CD8-positive, alpha-beta memory T cell (primary cell): ENCODE measurements at places on chromosomes 13 and 19. TPM values are rescaled to one million over a fixed set of nuclear protein-coding genes. Genes with fewer than 3 reads are reported as not detected.

- H3K4me1 ChIP-seq, result no peaks in the 10 kb centered on the region
- no peaks in the 10 kb centered on the region for H3K27me3 ChIP-seq
- H3K36me3 ChIP-seq, result no peaks in the 10 kb centered on the region
- H3K27ac ChIP-seq, result no peak overlapping the region
- DNase-seq, result no peak
These were observed 6.7 kb upstream of the PCDH17 start for GRCh38 chr13:57624565-57625435.

- peaks cover 74% of the 10 kb centered on the region for H3K4me1 ChIP-seq
- H3K4me3 ChIP-seq, result no peak overlapping the region
- peak overlapping the region; percentile 31 for H3K27ac ChIP-seq
- H3K27me3 ChIP-seq, result no peaks in the 10 kb centered on the region
These were observed 3.0 kb upstream of the IL12RB1 start for GRCh38 chr19:18089726-18090125.

- H3K27me3 ChIP-seq, result no peaks in the 10 kb centered on the region
- H3K36me3 ChIP-seq, result peaks cover 14% of the 10 kb centered on the region
- H3K27ac ChIP-seq, result peak overlapping the region; percentile 64
- no peak for DNase-seq
These were observed 18.8 kb downstream of the ZC3H4 start for GRCh38 chr19:47094557-47095475.

DNA sequence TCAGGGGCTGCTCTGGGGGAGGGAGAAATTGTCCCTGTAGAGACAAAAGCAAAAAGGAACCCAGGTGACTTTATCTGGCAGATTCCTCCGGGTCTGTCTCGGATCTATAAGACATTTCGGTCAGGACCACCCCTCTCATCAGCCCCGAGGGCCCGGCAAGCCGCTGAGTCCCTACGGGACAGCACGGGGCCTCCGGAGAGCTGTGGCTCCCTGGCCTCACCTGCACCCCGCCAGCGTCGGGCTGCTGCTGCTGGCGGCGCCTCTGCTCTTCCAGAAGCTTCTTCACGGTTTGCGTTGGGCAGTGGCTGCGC is 1.9 kb downstream of the NFKBID start:
- no peaks in the 10 kb centered on the region for H3K27me3 ChIP-seq
- H3K36me3 ChIP-seq, result peaks cover 15% of the 10 kb centered on the region
- H3K4me3 ChIP-seq, result peak overlapping the region; percentile 87
- DNase-seq, result no peak

Gene KCNN4
- 93.8 TPM for total RNA-seq

Gene FGF22
- total RNA-seq, result 0.20 TPM

DNA sequence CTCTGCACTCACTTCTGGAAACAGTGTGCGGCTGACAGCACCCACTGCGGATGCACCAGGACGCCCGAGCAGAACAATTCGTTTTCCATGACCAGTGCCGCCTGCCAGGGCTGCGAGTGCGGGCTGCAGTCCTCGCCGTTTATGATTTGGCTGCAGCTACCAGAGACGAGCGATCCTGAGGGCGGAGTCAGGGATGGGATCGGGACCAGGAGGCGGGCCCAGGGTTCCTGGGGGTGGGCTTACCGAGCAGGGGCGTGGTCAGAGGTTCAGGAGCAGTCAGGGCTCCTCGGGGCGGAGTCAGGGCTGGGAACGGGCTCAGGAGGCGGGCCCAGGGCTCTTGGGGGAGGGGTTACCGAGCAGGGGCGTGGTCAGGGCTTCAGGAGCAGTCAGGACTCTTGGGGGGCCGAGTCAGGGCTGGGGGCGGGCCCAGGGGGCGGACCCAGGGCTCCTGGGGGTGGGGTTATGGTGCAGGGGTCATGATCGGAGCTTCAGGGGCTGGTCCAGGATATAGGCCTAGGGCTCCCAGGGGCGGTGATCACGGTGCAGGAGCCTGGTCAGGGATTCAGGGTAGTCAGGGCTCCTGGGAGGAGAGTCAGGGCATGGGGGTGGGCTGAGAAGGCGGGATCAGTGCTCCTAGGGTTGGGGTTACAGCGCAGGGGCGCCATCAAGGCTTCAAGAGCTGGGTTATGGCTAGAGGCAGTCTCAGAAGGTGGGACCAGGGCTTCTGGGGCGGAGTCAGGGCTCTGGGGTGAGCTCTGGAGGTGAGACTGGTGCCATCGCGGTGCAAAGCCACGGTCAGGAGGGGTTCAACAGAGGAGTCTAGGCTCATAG is 1.7 kb downstream of the KLK4 start:
- H3K4me3 ChIP-seq, result no peak overlapping the region
- H3K4me1 ChIP-seq, result no peaks in the 10 kb centered on the region
- no peak for DNase-seq
- H3K27ac ChIP-seq, result no peak overlapping the region
- no peaks in the 10 kb centered on the region for H3K36me3 ChIP-seq
- H3K27me3 ChIP-seq, result peaks cover 13% of the 10 kb centered on the region

GRCh38 chr19:2652504-2653099 is 49.9 kb downstream of the GNG7 start:
- H3K27me3 ChIP-seq, result no peaks in the 10 kb centered on the region
- no peaks in the 10 kb centered on the region for H3K36me3 ChIP-seq
- H3K4me1 ChIP-seq, result no peaks in the 10 kb centered on the region
- H3K4me3 ChIP-seq, result no peak overlapping the region
- DNase-seq, result no peak
- no peak overlapping the region for H3K27ac ChIP-seq

DNA sequence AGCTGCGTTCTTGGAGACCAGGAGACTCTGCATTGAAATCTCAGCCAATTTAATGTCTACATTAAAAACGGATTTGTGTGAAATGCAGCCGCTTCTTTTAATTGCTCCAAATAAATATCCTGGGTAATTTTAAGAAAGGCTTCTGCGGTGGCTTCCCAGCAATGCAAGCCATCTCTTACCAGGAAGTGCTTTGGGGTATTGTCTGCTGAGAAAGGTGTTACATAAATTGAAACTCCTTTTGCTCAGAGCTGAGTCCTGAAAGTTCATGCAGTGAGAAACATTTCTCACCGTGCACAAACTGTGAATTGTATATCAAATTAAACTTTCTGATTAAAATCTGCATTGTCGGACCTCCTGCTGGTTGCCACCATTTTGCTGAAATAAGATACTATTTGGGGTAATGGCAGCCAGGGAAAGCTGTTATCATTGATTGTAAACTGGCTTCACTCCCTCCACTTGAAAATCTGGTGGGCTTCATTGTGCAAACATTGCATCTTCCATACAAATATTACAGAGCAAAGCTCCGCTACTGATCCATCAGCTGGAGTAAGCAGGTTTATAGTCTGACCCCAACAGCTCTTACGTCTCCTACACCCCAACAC is 59.5 kb downstream of the ZIC5 start:
- no peak overlapping the region for H3K27ac ChIP-seq
- no peak for DNase-seq
- peaks cover 4% of the 10 kb centered on the region for H3K27me3 ChIP-seq
- no peaks in the 10 kb centered on the region for H3K36me3 ChIP-seq

GRCh38 chr19:56333506-56333905 is 18.9 kb upstream of the ZSCAN5A start:
- no peaks in the 10 kb centered on the region for H3K36me3 ChIP-seq
- H3K27me3 ChIP-seq, result no peaks in the 10 kb centered on the region
- no peak overlapping the region for H3K27ac ChIP-seq
- H3K4me3 ChIP-seq, result no peak overlapping the region
- DNase-seq, result peak; percentile 21

DNA sequence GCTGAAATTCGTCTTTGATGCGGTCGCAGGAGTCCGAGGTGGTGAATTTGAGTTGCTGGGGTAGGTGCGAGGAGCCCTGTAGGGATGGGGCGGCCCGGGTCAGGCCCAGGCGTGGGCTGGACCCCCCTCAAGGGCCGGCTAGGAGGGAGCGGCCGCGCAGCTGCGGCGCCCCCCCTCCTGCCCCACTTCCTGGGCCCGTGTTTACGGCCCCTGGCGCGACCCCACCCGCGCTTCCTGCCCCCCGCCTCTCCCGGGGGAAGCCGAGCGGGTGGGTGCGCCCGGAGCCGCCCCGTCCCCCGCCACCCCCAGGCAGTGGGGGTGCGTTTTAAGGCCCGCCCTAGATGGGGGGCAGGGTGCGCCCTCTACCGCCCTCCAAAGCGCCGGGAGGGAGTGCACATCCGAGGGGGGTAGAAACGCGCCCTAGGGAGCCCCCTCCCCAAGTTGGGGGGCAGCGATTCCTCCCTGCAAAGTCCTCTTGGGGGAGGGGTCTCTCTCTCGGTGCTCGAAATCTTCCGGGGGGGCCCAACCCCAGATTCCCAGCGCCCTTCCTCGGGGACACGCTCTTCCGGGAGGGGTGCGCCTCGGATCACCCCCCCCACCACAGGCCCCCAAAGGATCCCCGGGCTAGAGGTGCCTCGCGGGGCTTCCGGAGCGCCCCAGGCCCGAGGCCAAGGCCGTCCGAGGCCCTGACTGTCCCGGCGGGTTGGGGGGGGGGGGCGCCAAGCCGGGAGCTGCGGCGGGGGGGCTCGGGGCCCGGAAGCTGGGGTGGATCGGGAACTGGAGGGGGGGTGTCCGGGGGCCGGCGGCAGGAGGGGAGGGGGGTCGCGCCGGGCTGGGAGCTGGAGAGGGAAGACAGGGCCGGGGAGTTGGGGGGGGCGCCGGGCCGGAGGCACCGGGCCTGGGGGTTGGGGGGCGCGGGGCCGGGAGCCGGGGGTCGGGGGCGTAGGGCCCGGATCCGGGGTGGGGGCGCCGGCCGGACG is 823 bp downstream of the TLE5 start:
- no peaks in the 10 kb centered on the region for H3K27me3 ChIP-seq
- H3K4me1 ChIP-seq, result peaks cover 59% of the 10 kb centered on the region
- H3K4me3 ChIP-seq, result peak overlapping the region; percentile 97

GRCh38 chr13:35157143-35157755 is 215.2 kb downstream of the NBEA start:
- no peak for DNase-seq
- H3K4me3 ChIP-seq, result no peak overlapping the region
- H3K27ac ChIP-seq, result no peak overlapping the region
- peaks cover under 1% of the 10 kb centered on the region for H3K4me1 ChIP-seq
- no peaks in the 10 kb centered on the region for H3K36me3 ChIP-seq

Gene CYP4F8
- not detected for total RNA-seq

- H3K27me3 ChIP-seq, result no peaks in the 10 kb centered on the region
- H3K4me1 ChIP-seq, result peaks cover 45% of the 10 kb centered on the region
- DNase-seq, result no peak
- no peaks in the 10 kb centered on the region for H3K36me3 ChIP-seq
These were observed 4.7 kb downstream of the AKAP11 start for GRCh38 chr13:42276683-42277082.

DNA sequence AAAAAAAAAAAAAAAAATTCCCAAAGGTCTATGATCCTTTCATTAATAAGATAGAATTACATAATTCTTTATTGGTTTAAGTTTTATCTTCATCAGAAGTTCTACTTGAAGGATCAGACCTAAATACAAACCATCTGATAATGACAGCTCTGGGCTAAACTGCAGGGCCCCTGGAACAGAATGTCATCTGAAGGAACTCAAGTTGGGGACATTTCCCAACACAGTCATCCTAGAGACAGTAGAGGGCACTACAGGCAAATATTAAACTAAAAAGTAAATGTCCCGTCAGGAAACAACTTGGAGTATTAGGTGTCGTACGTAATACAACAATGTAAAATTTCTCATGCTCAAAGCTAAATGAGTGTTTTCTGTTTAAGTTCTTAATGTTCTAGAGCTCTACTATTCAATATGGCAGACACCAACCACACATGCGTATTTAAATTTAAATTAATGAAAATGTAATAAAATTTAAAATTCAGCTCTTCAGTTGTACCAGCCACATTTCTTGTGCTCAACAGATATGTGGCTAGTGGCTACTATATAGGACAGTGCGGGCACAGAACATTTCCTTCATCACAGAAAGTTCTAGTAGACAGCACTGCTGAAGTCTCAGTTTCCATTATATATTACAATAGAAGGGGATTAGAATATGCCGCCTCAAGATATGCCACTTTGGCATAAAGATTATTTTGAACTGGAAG is 21.8 kb upstream of the NAXD start:
- no peaks in the 10 kb centered on the region for H3K4me1 ChIP-seq
- H3K27ac ChIP-seq, result no peak overlapping the region
- no peaks in the 10 kb centered on the region for H3K27me3 ChIP-seq
- no peak for DNase-seq
- H3K4me3 ChIP-seq, result no peak overlapping the region

DNA sequence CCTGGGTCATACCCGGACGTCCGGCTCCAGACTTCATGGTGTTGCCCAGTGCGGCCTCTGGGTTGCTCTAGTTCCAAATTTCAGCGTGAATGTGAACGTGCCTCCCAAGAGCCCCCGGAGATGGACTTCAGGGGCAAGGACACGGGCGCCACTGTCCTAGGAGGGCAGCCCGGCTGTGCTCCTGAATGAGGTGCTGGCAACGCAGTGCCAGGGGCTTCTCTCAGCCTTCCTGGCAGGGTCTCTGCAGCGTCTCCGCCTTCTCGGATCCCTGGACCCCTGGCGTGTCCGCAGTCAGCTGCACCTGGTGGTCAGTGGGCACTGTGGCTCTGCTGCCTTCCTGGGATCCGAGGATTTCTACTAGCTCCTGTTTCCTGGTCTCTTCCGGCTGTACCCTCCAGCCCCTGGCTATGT is 101.7 kb upstream of the MCF2L start:
- no peak overlapping the region for H3K27ac ChIP-seq
- H3K4me3 ChIP-seq, result no peak overlapping the region
- no peaks in the 10 kb centered on the region for H3K27me3 ChIP-seq
- no peak for DNase-seq
- peaks cover 7% of the 10 kb centered on the region for H3K4me1 ChIP-seq

Gene CYP2S1
- total RNA-seq, result not detected

Gene SLC1A6
- not detected for total RNA-seq

Gene C19orf81
- total RNA-seq, result not detected

- peaks cover 52% of the 10 kb centered on the region for H3K4me1 ChIP-seq
- H3K36me3 ChIP-seq, result no peaks in the 10 kb centered on the region
- DNase-seq, result no peak
- peak overlapping the region; percentile 91 for H3K27ac ChIP-seq
- no peaks in the 10 kb centered on the region for H3K27me3 ChIP-seq
These were observed 583 bp upstream of the LDLR start for GRCh38 chr19:11088506-11089253.

GRCh38 chr13:98853771-98854221 is 101.3 kb upstream of the SLC15A1 start:
- H3K4me1 ChIP-seq, result no peaks in the 10 kb centered on the region
- H3K36me3 ChIP-seq, result peaks cover 43% of the 10 kb centered on the region
- H3K27ac ChIP-seq, result no peak overlapping the region

Gene KLK4
- not detected for total RNA-seq
